ENCODE measurements at places on chromosomes 2 and 18. TPM values are rescaled to one million over a fixed set of nuclear protein-coding genes. Genes with fewer than 3 reads are reported as not detected.

DNA sequence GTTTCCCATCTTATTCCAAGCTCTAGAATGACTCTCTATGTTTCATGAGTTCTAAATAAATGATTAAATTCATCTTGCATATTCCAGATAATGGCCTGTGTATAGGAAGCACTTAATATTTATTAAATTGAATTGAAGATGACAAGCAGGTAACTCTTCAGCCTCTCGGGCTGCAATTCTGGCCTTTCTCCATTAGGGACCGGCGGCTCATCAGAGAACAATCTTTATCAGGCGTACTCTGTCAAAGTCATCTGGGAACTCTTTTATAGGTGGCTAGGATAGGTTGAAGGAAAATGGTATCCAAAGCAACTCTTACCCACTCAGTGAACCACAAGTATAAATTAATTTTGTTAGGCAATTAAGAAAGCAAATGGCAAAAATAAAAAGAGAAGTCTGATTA, 308.5 kb downstream of the NOL4 start:
- H3K4me1 ChIP-seq, result no peaks in the 10 kb centered on the region
- DNase-seq, result no peak
- no peaks in the 10 kb centered on the region for H3K36me3 ChIP-seq

DNA sequence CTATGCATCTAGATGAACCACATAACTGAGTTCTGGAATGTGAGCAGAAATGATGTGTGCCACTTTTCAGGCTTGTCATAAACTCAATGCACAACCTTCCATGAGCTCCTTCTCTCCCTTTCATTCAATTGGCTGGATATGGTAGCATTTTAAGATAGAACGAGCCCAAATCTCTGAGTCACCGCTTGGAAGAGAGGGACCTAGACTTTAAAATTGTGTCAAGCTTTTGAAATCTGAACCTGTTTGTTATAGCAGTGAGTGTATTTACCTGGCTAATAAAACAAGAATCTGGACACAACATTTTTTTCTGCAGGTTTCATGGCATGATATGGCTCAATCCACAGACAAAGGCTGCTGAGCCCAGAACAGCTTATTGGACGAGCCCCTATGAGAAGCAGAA, 297.8 kb upstream of the SPRED2 start:
- H3K4me1 ChIP-seq, result no peaks in the 10 kb centered on the region
- no peak overlapping the region for H3K27ac ChIP-seq
- no peak overlapping the region for H3K4me3 ChIP-seq
- H3K36me3 ChIP-seq, result no peaks in the 10 kb centered on the region
- peaks cover 27% of the 10 kb centered on the region for H3K27me3 ChIP-seq

Gene MARS2
- total RNA-seq, result 7.2 TPM

DNA sequence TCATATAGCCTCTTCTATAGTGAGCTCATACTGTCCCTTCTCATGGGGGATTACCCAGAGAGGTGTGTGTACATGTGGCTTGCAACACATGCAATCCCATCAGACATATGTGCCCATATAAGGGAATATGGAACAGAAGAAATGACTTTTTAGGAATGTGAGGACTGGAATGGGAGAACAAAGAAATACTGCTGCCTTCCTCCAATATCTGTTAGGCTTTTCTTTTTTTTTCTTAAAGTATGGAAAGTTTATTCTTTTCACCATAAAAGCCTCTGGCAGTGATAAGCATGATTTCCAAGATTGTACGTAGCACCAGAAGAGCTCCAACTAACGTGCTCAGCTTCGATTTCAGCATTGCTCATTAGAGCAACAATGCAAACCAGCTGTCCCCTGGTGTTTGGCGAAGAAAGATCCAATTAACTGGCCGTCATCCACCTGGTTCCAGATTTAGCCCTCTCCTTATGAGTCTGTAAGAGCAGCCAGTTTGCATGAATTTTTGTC, 113.6 kb downstream of the ADCYAP1 start:
- no peaks in the 10 kb centered on the region for H3K27me3 ChIP-seq
- DNase-seq, result no peak
- no peaks in the 10 kb centered on the region for H3K36me3 ChIP-seq
- H3K27ac ChIP-seq, result no peak overlapping the region
- peaks cover 16% of the 10 kb centered on the region for H3K4me1 ChIP-seq
- H3K4me3 ChIP-seq, result no peak overlapping the region

Gene FSIP2
- 0.05 TPM for total RNA-seq

GRCh38 chr18:78672862-78673446, 306.7 kb upstream of the SALL3 start:
- no peak for DNase-seq
- H3K36me3 ChIP-seq, result no peaks in the 10 kb centered on the region
- H3K27ac ChIP-seq, result no peak overlapping the region
- peaks cover 40% of the 10 kb centered on the region for H3K27me3 ChIP-seq
- H3K4me3 ChIP-seq, result no peak overlapping the region
- H3K4me1 ChIP-seq, result no peaks in the 10 kb centered on the region

Gene COL4A3
- 4.4 TPM for total RNA-seq

DNA sequence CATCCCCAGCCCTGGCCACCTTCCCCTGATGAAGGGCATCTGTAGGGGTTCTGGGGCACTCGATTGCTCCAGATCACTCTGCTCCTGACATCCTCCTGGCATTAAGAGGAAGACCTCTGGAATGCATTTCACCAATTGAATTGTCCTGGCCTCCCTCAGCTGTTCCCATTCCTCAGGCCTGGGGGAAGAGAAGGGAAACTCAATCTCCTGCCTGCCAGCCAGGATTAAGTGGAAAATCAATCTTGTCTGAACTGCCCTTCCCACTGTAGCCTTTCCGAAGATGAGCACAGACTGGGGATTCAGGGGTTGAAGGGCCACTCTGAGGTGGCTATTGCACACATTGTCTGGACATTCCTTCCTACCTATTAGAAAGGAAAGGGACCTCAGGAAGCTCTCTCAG, 99.8 kb downstream of the ALK start:
- DNase-seq, result no peak
- H3K4me1 ChIP-seq, result no peaks in the 10 kb centered on the region
- peaks cover 54% of the 10 kb centered on the region for H3K27me3 ChIP-seq
- no peaks in the 10 kb centered on the region for H3K36me3 ChIP-seq

DNA sequence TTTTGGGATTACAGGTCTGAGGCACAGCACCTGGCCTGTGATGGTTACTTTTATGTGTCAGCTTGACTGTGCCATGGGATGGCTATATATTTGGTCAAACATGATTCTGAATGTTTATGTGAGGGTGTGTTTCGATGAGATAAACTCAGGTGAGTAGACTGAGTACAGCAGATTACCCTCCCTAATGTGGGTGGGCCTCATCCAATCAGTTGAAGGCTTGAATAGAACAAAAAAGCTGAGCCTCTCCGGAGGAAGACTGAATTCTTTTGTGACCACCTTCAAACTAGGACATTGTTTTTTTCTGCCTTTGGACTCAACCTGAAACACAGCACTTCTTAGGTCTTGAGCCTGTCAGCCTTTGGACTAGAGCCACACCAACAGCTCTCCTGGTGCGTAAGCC, 49.4 kb upstream of the FIGN start:
- no peak overlapping the region for H3K4me3 ChIP-seq
- no peak overlapping the region for H3K27ac ChIP-seq
- no peaks in the 10 kb centered on the region for H3K36me3 ChIP-seq
- no peaks in the 10 kb centered on the region for H3K27me3 ChIP-seq
- no peaks in the 10 kb centered on the region for H3K4me1 ChIP-seq

DNA sequence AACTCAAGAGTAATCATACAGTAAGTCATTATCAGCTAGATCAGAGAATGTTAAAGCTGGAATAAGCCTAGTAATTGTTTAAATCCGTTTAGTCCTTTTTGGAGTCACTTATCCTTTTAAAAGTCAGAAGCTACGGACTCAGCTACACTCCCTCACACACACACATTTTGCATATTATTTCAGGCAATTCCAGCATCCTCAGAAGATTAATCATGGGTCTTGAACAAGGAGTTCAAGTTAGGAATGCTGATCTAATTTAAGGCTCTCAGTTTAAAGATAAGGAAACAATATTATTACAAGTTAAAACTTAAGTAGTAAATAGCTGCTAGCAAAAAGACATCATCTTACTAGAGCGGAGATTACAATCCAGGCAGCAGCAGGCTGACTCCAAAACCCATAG, 74.3 kb downstream of the GTF3C3 start:
- no peak overlapping the region for H3K4me3 ChIP-seq
- H3K27me3 ChIP-seq, result no peaks in the 10 kb centered on the region
- H3K27ac ChIP-seq, result no peak overlapping the region
- H3K4me1 ChIP-seq, result no peaks in the 10 kb centered on the region
- H3K36me3 ChIP-seq, result no peaks in the 10 kb centered on the region
- DNase-seq, result no peak

Gene ASXL3
- 6.7 TPM for total RNA-seq

GRCh38 chr2:127932199-127932876, 46.6 kb upstream of the AMMECR1L start:
- no peaks in the 10 kb centered on the region for H3K27me3 ChIP-seq
- no peaks in the 10 kb centered on the region for H3K4me1 ChIP-seq
- H3K4me3 ChIP-seq, result no peak overlapping the region
- no peak overlapping the region for H3K27ac ChIP-seq
- no peak for DNase-seq
- H3K36me3 ChIP-seq, result no peaks in the 10 kb centered on the region

DNA sequence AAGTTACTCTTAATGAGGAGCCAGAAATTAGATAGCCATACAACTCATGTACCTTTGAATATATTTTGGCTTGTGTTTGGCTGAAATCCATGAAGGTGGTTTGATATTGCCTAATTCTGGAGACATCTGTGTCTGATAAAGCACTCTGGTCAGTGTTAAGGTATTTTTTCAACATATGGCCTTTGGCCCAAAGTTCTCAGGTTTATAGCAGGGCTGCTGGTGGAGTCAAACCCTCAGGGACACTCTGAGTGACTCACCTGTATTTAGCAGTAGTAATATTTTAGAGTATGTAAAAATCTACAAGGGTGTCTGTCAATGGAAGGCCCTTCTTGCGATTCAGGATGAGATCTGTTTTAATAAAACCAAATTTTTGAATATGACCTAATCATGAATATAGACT, 666.5 kb downstream of the SLC4A3 start:
- DNase-seq, result no peak
- H3K4me3 ChIP-seq, result no peak overlapping the region
- no peak overlapping the region for H3K27ac ChIP-seq
- H3K27me3 ChIP-seq, result no peaks in the 10 kb centered on the region
- H3K4me1 ChIP-seq, result no peaks in the 10 kb centered on the region

DNA sequence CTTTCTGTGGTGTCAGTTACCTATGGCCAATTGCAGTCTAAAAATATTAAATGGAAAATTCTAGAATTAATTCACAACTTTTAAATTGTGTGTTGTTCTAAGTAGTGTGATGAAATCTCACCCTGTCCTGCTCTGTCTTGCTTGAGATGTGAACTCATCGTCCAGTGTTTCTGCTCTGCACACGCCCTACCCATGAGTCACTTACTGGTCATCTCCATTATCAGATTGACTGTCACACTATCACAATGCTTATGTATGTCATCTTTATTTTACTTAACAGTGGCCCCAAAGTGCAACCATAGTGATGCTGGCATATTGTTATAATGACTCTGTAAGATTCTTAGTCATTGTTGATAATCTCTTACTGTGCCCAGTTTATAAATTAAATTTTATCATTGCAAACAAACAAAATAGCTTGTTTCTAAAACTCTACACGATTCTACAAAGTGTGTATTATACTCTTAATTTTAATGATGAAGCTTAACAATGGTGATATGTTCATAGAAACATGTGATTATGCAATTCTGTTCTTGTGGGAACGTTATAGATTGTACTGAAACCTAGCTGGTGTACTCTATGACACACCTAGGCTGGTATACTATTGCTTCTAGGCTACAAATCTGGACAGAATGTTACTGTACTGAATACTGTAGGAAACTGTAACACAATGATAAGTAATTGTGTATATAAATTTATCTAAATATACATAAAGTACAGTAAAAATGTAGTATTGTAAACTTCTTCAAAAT, 1086.8 kb upstream of the PIK3C3 start:
- H3K36me3 ChIP-seq, result no peaks in the 10 kb centered on the region
- no peak for DNase-seq
- H3K4me3 ChIP-seq, result no peak overlapping the region
- no peaks in the 10 kb centered on the region for H3K27me3 ChIP-seq

DNA sequence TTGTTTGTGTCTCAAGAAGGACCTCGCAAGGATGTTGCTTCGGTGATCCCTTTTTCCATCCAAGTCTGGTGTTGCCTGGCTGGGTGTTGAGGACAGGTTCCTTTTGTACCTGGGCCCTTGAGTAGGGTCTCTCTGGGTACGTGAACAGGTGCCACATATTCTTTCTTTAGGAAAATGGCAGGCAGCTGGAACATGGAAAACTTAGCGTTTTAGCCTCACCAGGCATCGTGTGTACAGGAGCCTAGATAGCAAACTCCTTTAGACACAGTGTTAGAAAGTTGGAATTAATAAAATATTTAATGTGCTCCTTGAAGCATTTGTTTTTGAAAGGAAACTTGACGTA, 54.3 kb upstream of the RBM44 start:
- peak overlapping the region; percentile 13 for H3K27ac ChIP-seq
- DNase-seq, result no peak
- H3K4me1 ChIP-seq, result peaks cover 63% of the 10 kb centered on the region
- H3K27me3 ChIP-seq, result no peaks in the 10 kb centered on the region

DNA sequence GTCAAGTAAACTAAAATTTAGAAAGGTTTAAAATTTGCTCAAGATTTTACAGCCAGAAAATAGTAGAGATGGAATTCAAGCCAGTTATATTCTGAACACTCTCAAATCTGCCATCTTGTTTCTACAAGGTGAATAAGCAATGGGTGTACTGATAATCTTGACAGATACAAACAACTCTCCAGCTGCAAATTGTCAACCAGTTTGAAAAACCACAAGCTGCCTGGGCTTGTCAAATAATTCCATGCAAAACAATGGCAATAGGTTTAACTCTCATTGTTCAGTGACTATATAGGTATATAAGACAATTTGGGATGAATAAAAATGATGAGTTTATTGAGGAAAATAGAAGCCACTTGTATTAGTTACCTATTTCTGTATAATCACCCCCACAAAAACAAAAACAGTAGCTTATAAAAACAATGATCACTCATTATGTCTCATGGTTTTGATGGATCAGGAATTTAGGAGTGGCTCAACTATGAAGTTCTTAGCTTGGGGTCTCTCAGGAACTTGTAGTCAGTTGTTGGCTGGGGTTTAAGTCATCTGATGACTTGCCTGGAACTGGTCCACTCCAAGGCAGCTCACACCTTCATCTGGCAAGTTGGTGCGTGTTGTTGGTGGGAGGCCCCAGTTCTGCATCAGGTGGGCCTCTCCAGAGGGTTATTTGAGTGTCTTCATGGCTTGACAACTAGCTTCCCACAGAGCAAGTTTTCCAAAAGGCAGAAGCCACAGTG, 12.6 kb upstream of the EVA1A start:
- no peaks in the 10 kb centered on the region for H3K4me1 ChIP-seq
- H3K27ac ChIP-seq, result no peak overlapping the region
- DNase-seq, result no peak
- no peaks in the 10 kb centered on the region for H3K27me3 ChIP-seq
- no peaks in the 10 kb centered on the region for H3K36me3 ChIP-seq

Gene CD8A
- total RNA-seq, result 0.63 TPM

DNA sequence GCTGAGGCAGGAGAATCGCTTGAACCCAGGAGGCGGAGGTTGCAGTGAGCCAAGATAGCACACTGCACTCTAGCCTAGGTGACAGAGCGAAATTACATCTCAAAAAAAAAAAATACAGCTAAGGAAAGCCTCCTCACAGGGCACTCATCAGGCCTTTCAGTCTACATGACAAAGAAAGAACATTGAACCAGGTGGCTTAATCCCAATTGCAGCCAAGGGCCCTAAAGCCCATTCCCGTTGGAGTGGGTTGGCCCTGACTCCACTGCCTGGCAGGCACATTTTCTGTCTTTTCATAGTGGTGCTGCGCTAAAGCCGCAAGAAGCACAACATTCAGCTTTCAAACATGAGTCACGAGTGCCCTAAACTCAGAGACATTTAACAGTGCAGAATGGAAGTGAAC, 372.5 kb downstream of the RNF144A start:
- H3K4me3 ChIP-seq, result no peak overlapping the region
- no peaks in the 10 kb centered on the region for H3K27me3 ChIP-seq
- no peaks in the 10 kb centered on the region for H3K36me3 ChIP-seq
- H3K4me1 ChIP-seq, result no peaks in the 10 kb centered on the region
- H3K27ac ChIP-seq, result no peak overlapping the region

Data from left ventricle myocardium inferior (tissue), 1 donor.